ENCODE measurements at places on chromosomes 1 and 21.
A peak's percentile ranks its signal among the peaks of the same experiment; 100 is the strongest.

- DNase-seq = peak; percentile 65
Observed at GRCh38 chr1:23904748-23905357, 8.3 kb downstream of the CNR2 start.

DNA sequence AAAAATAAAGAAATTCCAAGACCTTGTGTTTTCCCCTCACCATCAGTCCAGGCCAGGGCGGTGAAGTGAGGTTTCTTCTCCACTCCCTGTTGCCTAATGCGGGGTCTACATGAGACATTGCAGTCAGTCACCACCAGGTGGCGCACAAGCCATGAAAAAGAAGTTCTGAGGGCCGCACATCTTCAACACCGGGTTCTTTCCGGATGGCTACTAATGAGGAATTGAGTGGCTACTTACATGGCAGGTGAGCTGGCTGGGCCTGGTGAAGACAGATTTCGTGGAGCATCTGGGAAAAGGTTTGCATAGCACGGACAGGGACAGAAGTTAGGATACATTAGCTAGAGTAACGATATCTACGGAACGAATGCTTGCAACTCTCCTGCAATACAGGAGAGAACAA lies 15.8 kb upstream of the S100A11 start:
- DNase-seq = peak; percentile 61

- DNase-seq = no peak
Observed at GRCh38 chr21:38945545-38946245, 140.0 kb downstream of the ETS2 start.

GRCh38 chr1:13700521-13701270 lies 708 bp downstream of the PRDM2 start:
- DNase-seq = peak; percentile 32

DNA sequence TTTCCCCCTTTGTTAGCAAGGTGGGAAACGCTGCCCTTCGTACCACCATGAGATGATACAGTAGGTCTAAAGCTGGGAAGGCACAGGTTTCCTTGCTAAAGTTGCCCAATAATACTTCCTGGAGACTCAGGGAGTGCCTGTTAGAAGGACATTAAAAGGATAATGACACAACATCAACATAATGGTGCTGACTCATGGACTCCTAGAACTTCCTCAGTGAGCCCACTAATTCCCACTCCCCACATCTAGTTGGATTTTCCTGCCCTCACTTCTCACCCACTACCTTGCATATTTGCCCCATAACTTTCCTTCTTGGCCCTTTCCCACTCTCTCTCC lies 17.5 kb downstream of the CFAP45 start:
- no peak for DNase-seq

DNA sequence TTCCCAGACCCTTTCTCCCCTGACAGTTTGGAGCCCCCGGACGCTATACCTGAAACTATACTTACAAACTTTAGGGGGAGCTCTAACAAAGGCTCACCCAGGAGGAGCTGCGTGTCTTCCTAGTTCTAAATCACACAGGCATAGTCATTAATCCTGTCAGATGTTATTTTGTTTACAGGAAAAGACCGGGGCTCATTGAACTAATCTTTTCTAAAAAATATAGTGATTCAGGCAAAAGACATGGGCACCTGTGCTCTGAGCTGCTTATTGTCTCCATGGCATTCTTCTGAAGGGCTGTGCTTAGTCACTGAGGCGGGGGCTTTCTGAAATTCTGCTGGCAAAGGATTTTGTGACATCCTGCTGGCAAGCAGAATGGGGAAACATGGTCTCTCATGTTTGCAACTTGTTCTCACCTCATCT lies 1577.0 kb downstream of the NCAM2 start:
- no peak for DNase-seq

GRCh38 chr1:39431927-39432326 lies 59.5 kb upstream of the BMP8A start:
- DNase-seq = no peak

DNA sequence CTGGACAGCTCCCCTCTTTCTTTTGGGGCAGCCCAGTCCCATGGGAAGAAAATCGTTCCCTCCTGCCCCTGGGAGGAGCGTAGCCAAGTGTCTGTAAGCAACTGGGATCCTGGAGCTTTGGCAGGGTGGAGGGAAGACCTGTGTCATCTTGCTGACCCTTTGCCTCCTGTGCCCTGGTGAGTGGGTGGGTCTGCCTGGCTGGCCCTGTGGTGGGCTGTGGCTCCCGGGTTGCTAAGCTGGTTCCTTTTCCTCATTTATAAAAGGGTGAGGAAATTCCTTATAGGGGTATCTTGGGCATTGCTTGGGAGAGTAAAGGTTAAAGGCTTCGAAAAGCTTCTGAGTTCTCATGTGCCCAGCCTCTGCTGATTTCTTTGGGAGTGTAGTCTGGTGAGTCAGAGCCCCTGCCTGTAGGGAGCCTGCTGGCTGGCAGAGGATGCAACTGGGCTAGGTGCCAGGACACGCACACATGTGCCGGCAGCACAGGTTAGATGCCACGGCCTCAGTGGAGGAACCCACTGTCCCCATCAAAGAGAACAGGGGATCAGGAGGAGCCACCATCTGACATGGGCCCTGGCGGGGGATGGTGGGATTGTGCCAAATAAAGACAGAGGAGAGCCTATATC lies 85.2 kb downstream of the ARHGEF10L start:
- no peak for DNase-seq

- DNase-seq = no peak
Observed at GRCh38 chr1:6041432-6042062, 4.1 kb upstream of the KCNAB2 start.

GRCh38 chr21:46028573-46029091 lies 47.1 kb downstream of the COL6A1 start:
- no peak for DNase-seq

DNA sequence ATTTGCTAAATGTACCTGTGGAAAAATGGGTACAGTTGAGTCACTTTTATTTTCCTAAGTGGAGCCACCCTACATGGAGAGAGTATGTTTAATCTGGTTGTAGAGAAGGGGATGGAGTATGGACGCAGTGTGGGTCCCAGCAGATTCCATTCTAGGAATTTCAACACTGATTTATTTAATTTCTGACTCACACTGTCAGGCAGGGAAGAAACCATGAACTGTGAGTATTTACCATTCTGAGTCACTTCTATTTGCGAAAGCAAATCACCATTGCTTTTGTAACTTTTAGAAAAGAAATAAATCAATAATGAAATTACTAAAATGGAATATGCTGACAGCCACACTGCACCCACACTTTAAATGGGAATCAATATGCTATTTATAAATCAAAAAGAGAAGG lies 339.0 kb downstream of the DSCAM start:
- no peak for DNase-seq

DNA sequence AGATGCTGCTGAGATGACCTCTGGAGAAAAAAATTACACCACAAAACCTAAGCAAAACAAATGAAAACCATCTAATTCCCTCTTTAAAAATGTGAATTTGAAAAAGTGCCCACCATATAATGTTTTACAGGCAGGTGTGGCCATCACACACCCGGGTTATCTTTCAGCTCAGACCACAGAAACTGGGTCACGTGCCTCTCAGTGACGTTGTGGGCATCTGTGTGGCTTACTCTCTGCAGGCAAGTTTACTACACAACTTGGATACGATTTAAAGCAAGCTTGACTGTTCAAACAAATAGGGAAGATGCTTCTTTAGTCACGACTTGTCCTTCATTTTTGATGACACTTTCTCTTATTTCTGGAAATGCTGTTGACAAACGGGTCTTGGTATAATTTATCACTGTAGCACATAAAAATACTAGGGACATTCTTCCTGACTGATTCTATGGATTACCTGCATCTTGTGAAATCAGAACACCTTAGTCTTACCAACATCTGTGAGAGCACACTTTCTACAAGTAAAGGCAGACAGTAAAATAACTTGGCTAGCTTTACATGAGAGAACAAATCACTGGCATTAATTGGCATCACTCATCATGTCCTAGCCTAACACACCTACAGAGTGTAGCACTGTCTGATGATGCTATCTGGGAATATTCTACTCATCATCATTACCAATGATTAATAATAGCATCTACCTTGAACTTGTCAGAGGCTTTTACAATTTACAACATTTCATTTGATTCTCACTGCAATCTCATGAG lies 89.3 kb upstream of the EDEM3 start:
- DNase-seq = peak; percentile 57

DNA sequence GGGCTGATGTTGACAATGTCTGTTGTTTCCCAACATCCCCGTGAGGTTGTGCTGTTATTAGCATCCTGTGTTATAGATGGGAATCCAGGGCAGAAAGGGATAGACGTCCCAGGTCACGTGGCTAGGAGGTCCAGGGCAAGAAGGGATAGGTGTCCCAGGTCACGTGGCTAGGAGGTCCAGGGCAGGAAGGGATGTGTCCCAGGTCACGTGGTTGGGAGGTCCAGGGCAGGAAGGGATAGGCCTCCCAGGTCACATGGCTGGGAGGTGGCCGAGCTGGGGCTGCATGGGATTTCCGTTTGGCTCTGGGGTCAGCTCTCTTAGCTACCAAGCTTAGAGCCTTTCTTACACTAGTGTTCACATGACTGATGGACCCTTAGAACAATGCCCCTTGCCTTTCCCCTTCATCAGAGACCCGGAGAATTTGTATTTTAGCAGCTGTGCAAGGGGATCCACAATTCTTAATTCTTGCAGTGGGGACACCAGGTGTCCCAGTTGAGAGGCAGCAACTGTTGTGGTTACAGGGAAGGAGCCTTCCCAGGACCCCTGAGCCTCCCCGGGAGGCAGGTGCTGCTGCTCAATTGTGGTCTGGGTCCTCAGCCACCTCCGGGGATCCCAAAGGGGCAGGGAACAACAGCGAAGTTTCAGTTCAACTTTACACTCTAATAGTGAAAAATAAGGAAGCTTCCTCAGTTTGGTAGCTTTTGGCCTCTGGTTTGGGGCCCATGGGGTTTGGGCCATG lies 69.2 kb downstream of the UMODL1 start:
- DNase-seq = no peak

DNA sequence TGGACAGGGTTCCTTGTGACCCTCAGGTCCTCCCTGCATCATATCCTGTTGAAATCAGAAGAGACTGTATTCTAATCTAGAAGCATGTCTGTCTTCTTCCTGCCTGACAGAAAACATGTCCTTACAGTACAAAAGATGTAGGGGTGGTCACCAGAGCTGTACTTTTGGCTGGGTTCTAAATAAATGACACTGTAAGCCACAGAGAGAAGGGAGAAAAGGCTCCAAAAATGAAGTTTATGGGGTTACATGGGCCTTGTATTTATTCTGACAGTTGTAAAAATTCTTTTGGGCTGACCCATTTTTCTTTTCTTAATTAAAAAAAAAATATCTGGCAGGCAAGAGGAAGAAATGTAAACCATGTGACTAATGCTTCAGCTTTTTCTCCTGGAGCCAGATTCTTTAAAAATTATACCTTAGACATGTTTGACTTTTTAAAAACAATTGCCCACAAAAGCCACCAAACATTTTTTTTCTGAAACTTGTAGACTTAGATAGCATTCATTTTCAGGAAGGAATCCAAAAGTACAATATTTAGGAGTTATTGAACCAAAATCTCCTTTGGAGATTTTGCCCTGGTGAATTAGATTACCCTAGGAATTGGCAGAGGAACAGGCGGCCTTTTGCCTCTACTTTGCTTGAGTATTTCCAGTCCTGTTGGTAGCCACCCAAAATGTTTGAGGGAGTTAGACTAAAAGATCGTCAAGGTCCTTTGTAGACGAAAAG lies 17.1 kb downstream of the RGL1 start:
- no peak for DNase-seq
